ENCODE measurements at places on chromosomes 5 and 9. TPM values are rescaled to one million over a fixed set of nuclear protein-coding genes. Genes with fewer than 3 reads are reported as not detected.

FGF18 gene
- 1.9 TPM for total RNA-seq

CDH6 gene
- total RNA-seq: 5.3 TPM

LTC4S gene
- total RNA-seq: 5.1 TPM

SLC36A2 gene
- total RNA-seq: not detected

TERT gene
- total RNA-seq: 27.1 TPM

Data from H7 (cell line).